Stimulated activated CD8-positive, alpha-beta memory T cell treated with anti-CD3 and anti-CD28 coated beads, Interleukin-2, amount 100 ng/mL, for 48 hours (primary cell): ENCODE measurements at places on chromosomes 13 and 19.

DNA sequence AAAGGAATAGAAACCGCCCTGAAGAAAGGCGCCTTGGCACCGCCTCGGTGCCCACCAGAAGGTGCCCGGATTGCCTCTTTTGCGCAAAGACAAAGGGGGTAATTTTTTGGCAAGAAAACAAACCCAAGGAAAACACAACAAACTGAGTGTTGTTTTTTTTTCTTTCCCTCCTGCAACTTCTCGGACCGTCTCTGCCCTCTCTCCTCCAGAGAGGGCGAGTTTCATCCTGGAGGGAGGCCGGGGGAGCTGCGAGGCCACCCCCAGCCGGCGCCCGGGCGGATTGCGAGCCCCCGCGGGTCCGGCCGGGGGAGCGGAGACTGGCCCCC, 2.3 kb downstream of the ZNF536 start:
- DNase-seq: no peak

DNA sequence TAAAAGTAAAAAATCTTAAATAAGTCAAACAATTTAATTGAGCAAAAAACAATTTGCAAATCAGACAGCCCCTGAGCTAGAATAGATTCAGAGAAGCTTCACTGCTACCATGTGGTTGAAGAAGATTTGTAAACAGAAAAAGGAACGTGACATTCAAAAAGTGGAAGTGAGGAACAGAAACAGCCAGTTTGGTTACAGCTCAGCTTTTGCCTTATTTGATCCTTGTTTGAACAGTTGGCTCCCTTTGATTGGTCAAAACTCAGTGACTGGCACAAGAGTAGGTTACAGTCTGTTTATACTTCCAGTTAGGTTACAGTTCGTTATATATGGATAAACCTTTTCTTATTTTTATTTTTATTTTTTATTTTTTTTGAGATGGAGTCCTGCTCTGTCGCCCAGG, 5.8 kb downstream of the ZNF221 start:
- no peak for DNase-seq

GRCh38 chr19:21749090-21749489, 18.3 kb downstream of the ZNF100 start:
- no peak for DNase-seq

- no peak for DNase-seq
These were observed 87.1 kb upstream of the MCF2L start for GRCh38 chr13:112881656-112882554.
